Psoas muscle (tissue), 8 donors: ENCODE measurements at places on chromosomes 5 and 9.

- no peak for DNase-seq
Measured at GRCh38 chr9:78215706-78216105, 20.2 kb upstream of the CEP78 start.

- DNase-seq: no peak
Measured at GRCh38 chr9:31188496-31188895, 1195.9 kb upstream of the ACO1 start.

DNA sequence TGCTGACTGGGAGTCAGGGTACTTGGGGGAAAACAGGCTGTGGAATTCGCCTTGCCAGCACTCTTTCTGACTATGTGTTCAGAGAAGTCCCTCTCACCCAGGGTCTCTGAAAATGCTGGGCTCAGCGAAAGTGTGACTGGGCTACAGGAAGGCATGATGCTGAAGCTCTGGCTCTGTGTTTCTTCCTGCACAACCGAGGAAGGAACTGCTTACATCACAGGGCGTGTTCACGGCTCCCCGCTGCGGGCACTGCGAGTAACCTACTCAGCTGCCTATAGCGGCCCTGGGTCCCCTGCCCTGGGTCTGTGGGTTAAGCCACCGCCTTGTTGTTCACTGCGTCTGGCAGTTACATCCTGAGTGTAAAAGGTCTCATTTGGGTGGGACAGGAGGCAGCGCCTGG is 222.4 kb upstream of the IRX4 start:
- DNase-seq: no peak

GRCh38 chr9:72935595-72935994 is 17.3 kb downstream of the ALDH1A1 start:
- no peak for DNase-seq

DNA sequence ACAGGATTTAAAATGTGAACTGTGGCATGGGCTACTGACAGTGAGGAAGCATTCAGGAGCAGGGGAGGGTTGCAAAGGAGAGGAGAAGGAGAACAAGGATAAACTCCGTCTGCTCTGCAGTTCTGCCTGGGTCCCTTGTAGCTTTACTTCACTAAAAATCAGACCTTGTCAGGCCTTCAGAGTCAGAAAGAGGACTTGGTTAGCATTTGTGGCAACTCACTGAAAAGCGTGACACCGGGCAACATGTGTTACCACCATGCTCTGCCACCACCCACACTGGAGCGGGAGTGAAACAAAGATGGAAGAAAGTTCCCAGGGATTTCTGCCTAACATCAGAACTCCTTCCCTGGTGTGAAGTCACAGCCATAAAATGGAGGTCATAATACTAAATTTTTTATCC is 19.3 kb downstream of the FYB1 start:
- DNase-seq: no peak

GRCh38 chr5:36875051-36875789 is 1.3 kb upstream of the NIPBL start:
- DNase-seq: peak; percentile 73

GRCh38 chr5:77743181-77743580 is 33.0 kb downstream of the TBCA start:
- DNase-seq: no peak

DNA sequence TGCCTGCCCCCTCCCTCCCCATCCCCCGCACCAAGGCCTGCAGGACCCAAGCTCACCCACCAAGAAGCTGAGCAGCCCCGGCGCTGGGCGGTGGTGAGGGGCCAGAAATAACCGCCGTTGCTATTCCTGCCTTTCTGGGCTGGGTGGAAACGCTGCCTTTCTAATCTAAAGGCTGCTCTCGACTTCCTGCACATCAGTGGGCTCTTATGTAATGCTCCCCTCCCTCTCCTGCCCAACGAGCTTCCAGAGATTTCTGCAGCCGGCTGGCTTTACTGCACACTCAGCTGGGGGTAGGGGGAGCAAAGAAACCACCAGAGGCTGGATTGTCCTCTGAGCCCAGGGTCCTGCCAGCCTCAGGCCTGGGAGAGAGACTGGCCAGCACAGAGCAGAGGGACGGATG is 6.9 kb upstream of the EGR1 start:
- no peak for DNase-seq

DNA sequence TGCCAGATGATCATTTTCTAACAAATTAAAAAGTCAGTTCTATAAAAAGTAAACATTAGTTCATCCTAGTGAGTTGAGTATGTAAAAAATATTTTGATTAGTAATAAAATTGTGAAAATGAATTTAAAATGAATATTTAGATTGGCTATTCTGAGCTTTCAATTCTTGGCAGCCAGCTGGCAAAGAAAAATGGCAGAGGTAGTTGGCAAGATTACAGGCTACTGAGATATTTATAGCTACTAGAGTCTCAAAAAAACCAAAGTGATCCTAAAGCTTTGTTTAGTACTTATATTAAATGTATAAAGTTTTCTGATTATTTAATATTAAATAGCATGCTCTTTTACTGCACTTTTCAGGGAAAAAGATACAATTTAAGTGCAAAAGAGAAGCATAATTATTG is 25.0 kb downstream of the SGTB start:
- no peak for DNase-seq

DNA sequence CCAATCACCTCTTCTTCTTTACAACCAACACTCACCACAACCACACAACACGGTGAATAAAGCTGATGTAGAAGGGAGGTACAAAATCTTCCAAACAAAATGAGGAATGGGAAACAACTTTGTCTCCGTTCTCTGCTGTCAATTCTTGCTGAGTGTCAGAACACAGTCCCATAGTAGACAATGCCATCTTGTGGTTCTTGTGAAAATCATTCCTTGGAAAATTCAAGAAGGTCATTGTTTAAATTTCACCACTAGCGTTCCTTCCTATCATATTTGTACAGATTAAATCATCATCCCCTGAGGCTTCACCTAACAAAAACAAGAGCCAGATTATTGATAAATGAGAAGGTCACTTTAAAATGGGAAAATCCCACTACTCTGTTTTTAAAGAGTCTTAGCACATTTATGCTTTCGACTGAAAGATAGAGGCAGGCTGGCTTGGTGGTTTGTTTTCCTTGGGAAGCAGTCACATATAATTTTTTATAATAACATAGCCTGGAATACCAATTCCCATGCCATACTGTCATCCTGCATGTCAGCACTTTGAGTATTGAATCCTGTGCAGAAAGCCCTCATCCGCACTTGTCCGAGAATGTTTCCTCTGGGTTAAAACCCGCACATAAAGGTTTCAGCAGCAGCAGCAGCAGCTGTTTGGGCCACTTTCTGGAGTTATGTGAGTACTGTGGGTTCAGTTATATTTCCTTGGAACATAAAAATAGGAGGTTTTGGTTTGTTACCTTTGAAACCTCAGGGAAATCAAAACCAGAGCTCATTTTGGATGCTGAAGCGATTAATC is 395.0 kb upstream of the SMARCA2 start:
- DNase-seq: no peak

DNA sequence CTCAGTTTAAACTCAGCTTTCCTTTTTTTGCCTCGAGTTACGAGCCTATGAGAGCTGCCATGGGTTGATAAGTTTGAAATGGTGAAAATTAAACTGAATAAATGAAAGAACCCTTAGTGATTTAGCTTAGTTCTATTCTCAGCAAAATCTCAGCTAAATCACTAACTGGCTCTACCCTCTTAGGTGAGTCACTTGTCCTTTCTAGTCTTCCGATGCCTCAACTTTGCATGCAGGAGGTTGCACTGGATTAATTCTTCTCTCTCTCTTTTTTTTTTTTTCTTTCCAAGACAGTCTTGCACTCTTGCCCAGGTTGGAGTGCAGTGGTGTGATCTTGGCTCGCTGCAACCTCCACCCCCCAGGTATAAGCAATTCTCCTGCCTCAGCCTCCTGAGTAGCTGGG is 83.9 kb downstream of the PAPPA start:
- DNase-seq: no peak

DNA sequence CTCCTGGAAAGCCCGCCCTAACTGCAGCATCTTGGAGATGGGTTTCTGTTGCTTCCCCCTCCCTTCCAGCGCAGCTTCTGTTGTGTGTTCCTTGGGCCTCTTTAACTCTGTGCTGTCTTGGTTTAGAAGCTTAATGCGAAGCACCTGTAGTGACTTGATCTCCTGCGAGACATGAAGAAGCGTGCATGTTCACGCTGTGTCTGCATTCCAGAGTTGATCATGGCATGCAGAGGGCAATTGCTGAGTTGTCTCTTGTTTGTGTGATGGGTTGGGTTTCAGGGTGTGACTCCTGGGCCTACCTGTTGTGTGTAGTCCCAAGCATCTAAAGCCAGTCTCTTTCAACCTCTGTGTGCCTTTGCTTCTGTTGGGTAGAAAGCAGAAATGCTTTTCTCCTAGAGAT is 155.6 kb downstream of the SMARCA2 start:
- DNase-seq: no peak

DNA sequence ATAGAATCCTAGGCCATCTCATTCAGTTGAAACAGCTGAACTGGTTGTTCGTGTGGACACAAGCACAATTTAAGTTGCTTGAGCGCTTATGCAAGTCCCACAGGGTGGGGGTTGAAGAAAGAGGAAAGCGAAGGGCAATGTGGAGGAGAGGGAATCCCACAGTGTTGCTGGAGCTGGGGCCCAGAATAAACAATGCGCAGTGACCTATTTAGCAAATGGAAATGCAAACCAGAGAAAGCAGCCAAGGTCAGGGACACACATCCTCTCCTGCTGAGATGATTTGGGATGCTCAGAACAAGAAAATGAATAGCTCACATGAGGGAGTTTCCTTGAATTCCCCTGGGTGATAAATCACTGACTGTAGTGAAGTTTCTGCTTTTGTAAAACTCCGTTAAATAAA is 838.3 kb downstream of the TLE4 start:
- DNase-seq: no peak

DNA sequence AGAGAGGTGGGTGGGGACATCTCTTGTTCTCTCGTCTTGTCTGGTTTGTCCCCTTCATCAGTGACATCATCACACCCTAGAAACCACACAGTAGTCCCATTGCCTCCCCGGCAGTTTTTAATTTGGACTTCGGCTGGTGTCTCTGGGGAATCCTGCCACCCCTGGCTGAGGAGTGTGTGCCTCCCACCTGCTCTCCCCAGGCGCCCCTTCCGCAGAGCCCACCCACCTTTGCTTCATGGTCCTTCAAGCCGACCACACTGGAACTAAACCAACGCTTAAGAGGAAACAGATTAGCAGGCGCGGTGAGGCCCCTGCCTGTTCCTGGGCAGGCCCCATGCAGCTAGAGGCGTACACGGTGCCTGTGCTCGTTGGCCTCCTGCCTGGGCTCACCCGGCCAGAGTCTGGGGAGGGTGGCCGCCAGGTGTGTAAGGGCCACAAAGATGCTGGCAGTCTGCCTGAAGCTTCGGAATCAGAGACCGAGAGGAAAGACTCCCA is 107.6 kb upstream of the SPRY4 start:
- DNase-seq: no peak

- DNase-seq: no peak
Measured at GRCh38 chr5:329121-329735, 7.7 kb downstream of the AHRR start.

GRCh38 chr5:108638021-108638420 is 109.7 kb upstream of the FER start:
- no peak for DNase-seq
